Activated CD8-positive, alpha-beta T cell treated with anti-CD3 and anti-CD28 coated beads, Interleukin-2, amount 10 ng/mL, durations not matched to agents 7 days and 5 days (primary cell): ENCODE measurements at places on chromosomes 3 and 15.

DNA sequence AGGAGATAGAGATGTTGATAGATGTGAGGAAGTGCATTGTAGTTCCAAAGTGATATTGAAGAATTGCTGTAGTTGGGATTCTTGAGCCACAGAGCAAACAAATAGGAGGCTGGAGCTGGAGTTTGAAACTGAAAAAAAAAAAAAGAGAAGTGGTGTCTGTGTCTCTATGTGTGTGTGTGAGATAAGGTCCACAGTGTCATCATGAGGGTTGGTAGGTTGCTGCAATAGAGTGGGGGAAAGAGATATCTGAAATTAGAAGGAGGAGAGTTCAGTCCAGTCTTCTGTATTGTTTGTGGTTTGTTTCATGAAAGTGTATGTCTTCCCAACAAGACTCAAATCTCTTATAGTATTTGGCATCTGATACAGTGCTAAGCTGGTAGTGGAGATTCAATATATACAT, 37.3 kb upstream of the CACNA1D start:
- no peak for DNase-seq

DNA sequence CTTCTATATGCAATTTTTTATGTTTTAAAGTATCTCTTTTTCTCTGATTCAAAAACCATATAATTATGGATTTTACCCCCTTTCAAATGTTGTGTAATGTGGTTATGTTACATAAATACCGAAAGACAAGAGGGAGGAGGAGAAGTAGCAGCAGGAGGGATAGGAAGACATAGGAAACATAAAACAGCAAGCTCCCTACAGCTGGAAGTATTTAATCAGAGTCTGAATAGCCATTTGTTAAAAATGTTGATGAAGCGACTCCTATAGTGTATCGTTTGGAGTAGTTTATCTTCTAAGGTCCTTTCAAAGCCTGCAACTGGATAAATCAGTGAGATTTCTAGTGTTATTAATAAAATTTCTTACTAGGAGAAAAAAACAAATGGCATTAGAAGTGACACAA, 598.1 kb upstream of the GOLIM4 start:
- DNase-seq: no peak

- DNase-seq: no peak
Observed at GRCh38 chr3:187971629-187972028, 182.3 kb upstream of the LPP start.

DNA sequence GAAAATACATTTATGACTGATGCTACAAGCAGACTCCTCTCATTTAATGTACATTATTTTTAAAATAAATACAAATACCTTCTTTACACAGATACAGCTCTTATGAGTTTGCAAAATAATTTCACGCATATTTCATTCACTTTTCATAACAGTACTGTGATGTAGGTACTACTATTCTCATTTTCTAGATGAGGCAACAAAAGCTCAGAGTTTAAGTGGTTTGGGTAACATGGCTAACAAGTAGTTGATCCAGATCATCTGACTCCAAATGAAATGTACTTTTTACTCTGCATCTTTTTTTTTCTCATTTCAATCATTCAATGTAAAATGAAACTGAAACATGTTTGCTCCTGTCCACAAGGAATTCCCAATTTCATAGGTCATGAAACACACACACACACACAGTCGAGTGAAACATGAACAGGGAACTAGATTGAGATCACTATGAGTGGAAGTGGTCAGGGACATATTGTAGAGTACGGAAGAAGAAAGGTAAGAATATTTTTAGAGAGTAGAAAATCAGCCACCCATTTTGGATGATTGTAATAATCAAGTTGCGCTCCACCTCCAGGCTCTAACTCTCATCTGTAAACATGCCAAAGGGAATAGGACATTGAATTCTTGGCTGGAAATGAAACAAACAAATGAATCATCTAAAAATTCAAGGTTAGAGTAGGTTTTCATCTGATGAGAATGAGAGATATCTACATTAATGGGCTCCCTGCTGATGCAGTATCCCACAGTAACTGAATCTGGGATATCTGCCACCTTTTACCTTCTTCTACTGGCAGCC, 92.4 kb downstream of the CLDN1 start:
- no peak for DNase-seq

DNA sequence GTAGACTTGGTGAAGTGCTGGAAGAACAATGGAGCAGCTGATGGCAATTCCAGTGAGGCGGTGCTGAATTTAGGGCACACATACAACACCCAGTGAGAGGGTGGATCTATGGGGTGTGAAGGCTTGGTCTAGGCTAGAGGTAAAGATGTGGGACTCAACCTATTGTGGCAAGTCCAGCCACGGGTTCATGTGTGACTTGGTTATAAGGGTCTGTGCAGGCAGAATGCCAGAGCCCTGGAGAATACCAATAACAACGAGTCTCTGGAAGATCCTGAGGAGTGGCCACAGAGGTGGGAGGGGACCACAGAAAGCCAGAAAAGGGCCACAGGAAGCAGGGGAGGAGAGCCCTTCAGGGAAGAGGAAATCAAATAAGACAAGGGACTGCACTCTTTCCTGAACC, 55.0 kb downstream of the VGLL4 start:
- no peak for DNase-seq
